GM04503 (cell line): ENCODE measurements at places on chromosomes 11 and 22.

- DNase-seq = no peak
These were observed 801 bp downstream of the SESN3 start for GRCh38 chr11:95229993-95230809.

GRCh38 chr11:21262992-21263391 lies 593.6 kb downstream of the NELL1 start:
- no peak for DNase-seq

DNA sequence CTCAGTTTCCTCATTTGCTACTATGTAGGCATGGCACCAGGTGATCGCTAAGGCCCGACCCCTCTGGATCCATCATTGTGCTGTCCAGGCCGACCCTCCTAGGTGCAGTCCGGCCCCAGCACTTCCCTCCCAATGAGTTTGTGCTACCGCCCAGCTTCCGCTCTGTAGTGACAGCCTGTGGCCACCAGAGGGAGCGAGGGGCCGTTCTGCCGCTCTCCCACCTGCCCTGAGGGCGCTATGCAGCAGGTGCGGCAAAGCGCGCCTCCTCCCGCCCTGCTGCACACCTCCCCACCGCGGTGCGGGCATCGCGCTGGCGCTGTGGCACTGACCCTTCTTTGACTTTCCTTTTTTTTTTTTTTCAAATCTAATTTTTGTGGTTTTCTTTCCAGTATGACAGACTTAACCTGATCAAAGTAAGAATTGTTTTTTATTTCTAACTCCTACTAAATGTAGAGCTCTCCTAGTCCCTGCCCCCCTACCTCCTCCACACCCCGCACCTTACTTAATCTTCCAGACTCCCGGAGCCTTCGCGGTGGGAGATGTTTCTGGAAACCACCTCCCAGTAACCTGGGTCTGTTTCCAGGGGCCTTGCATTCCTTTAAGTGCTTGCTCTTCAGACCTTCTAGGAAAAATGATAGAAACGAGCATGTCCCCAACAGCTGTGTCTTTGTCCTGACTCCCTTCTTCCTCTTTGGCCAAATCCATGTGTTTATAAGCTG lies 73.7 kb downstream of the SCN3B start:
- DNase-seq = no peak

DNA sequence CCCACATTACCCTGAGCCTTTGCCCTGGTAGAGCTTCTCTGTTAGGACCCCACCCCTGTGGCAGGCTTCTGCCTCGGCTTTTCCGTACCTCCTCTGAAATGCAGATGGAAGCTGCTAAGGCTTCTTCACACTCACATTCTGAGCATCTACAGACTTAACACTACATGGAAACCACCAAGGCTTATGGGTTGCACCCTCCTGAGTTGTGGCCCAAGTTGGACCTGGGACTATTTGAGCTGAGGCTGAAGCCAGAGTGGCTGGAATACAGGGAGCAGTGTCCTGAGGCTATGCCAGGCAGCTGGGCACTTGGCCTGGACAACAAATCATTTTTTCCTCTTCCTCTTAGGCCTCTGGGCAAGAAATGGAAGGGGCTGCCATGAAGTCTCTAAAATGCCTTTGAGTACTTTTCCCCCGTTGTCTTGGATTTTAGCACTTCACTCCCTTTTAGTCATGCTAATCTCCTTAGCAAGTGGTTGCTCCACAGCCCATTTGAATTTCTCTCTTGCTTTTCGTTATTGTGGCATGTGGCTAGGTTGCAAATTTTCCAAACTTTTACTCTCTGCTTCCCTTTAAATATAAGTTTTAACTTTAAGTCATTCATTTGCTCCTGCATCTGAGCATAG lies 114.8 kb upstream of the FIBIN start:
- DNase-seq = no peak

- DNase-seq = no peak
These were observed 877 bp downstream of the ALG9 start for GRCh38 chr11:111870522-111870885.

DNA sequence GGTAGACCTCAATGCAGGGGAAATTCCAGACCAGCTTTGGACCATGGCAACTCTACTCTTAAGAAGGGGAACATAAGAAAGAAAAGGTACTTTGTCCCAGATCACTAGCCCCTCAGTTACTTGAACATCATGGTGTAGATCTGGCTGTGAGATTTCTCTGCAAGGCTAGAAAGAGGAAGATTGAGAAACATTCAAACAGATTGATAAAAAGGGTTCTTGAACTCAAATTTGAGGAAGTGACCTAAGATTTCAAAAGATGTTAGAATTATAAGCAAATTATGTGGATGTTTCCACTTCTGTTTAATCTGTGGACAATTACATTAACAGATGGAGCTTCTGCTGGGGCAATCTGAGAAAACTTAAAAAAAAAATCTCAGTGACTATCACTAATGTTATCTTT lies 21.8 kb upstream of the UPB1 start:
- DNase-seq = no peak

DNA sequence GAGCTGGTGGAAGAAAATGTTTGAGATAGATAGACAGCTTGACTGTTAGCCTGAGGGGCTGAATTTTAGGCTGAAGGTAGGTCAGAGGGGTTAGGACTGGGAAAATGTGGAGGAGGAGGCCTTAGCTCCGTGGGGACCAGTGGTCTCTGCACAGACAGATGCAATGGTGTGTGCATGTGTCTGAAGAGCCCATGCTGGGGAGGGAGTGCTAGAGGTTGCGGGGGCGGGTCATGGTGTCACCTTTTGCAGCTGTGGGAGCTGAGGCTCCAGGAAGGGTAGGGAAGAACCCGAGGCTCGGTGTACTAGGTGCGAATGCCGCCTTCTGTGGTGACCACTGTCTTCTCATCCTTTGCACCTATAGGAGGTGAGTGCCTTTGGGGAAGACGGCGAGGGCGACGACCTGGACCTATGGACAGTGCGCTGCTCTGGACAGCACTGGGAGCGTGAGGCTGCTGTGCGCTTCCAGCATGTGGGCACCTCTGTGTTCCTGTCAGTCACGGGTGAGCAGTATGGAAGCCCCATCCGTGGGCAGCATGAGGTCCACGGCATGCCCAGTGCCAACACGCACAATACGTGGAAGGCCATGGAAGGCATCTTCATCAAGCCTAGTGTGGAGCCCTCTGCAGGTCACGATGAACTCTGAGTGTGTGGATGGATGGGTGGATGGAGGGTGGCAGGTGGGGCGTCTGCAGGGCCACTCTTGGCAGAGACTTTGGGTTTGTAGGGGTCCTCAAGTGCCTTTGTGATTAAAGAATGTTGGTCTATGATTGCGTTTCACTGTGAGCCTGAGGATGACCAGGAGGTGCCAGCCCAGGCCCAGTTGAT lies 1.6 kb downstream of the SDF2L1 start:
- DNase-seq = no peak

DNA sequence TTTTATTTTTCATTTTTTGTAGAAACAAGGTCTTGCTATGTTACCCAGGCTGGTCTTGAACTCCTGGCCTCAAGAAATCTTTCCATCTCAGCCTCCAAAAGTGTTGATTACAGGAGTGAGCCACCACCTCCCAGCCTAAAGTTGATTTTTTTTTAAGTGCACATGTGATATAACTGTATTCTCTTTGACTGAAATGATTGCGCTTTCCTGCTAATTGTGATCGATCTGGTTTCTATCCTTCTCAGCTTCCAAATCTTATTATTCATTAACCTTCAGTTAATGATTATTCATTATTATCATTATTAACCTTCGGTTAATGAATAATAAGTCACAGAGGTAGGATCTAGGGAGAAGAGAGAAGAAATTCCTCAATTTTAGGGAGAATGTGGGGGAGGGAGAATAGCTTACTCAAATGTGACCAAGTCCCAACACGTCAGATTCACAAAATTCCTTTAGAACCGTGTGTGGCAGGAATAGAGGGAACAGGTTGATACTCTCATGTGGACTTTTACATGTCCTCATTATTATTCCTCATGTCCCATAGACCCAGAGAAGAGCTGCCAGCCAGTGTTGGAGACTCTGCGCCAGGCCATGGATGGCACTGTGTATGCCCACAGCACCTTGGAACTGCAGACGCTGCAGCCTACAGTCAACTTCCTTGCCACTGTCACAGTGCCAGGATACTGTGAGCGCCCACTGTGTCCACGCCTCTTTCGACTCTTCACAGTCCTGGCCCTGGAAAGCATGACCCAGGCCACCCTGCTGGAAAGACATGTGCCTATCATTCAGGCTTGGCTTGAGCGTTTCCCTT lies 47.1 kb downstream of the RRP8 start:
- no peak for DNase-seq

- no peak for DNase-seq
These were observed 70.5 kb downstream of the FEZ1 start for GRCh38 chr11:125425601-125426000.
